ENCODE measurements at places on chromosomes 5 and 9. TPM values are rescaled to one million over a fixed set of nuclear protein-coding genes. Genes with fewer than 3 reads are reported as not detected.
A peak's percentile ranks its signal among the peaks of the same experiment; 100 is the strongest.

DNA sequence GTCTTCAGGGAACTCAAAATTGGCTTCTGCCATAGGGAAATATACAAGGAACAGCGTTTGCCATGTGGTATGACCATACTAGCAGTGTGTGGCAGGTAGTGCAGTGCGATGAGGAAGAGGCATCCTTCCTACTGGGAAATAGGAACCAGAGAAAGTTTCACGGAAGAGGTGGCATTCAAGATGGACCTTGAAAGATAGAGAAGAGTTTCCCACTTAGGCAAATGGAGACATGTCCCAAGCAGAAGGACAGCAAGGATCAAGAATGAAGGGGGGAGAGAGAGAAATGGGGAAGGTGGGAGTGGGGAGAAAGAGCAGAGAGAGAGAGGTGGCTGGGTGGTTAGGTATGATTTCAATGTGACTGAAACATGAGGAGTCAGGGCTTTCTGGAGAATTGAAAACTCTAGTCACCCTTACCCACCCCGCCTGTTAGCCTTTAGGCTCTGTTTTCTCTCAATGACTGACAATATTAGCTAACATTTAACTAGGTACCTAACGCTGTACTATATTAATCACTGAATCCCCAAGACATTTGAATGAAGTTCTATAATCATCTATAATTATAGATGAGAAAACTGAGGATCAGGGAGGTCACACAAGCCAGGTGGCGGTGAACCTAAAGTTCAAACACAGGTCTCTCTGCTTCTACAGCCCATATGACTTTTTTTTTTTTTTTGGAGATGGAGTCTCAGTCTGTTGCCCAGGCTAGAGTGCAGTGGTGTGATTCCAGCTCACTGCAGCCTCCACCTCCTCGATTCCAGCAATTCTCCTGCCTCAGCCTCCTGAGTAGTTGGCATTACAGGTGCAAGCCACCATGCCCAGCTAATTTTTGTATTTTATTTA is 171.3 kb downstream of the NR3C1 start:
- H3K27ac ChIP-seq = no peak overlapping the region
- no peak for DNase-seq
- H3K27me3 ChIP-seq = no peaks in the 10 kb centered on the region
- H3K4me1 ChIP-seq = peaks cover 38% of the 10 kb centered on the region

GRCh38 chr5:167792514-167792913 is 498.9 kb upstream of the WWC1 start:
- no peak overlapping the region for H3K27ac ChIP-seq
- H3K4me1 ChIP-seq = no peaks in the 10 kb centered on the region
- H3K4me3 ChIP-seq = no peak overlapping the region
- no peaks in the 10 kb centered on the region for H3K36me3 ChIP-seq
- no peak for DNase-seq

DNA sequence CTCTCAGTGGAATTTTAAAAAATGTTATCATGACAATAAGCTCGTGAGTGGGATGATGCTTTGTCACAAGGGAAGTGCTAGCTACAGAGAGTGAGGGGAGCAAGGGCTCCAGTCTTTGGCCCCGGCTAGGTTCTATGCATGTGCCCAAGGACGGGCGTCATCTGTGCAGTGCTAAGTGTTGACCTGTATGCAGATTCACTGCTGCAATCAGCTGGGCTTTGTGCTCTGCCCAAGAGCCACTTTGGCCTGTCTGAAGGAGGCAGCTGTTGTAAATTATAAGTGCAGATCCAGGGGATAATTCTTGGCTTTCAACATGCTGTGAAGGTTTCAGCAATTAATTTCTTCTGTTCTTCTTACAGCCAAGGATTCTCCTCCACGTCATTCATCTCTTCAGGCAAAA is 268.6 kb downstream of the PSAT1 start:
- H3K4me3 ChIP-seq = no peak overlapping the region
- no peaks in the 10 kb centered on the region for H3K27me3 ChIP-seq
- H3K27ac ChIP-seq = no peak overlapping the region
- H3K4me1 ChIP-seq = no peaks in the 10 kb centered on the region
- no peaks in the 10 kb centered on the region for H3K36me3 ChIP-seq
- DNase-seq = no peak

GRCh38 chr9:125551781-125552180 is 155.2 kb downstream of the MAPKAP1 start:
- no peaks in the 10 kb centered on the region for H3K27me3 ChIP-seq
- no peak for DNase-seq
- H3K4me3 ChIP-seq = no peak overlapping the region
- H3K4me1 ChIP-seq = no peaks in the 10 kb centered on the region
- no peak overlapping the region for H3K27ac ChIP-seq
- H3K36me3 ChIP-seq = peaks cover 15% of the 10 kb centered on the region

DNA sequence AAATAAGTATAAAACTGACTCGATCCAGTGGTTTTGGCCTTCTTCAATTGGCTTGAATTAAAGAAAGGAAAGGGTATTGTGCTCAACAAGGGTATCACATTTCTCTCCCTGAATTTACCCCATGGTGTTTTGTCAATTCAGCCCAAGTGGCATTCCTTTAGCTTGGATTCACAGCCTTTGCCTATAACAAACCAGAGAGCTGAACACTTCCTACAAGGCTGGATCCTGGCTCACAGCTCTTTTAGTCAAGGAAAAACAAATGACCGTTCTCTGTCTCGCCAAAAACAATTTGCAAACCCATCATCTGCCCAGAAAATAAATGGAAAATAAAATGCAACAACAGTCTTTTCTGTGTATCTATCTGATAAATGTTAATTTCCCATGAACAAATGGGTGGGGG is 5.7 kb downstream of the ZNF366 start:
- DNase-seq = no peak
- no peak overlapping the region for H3K27ac ChIP-seq
- no peaks in the 10 kb centered on the region for H3K36me3 ChIP-seq
- H3K4me3 ChIP-seq = no peak overlapping the region
- no peaks in the 10 kb centered on the region for H3K27me3 ChIP-seq

DNA sequence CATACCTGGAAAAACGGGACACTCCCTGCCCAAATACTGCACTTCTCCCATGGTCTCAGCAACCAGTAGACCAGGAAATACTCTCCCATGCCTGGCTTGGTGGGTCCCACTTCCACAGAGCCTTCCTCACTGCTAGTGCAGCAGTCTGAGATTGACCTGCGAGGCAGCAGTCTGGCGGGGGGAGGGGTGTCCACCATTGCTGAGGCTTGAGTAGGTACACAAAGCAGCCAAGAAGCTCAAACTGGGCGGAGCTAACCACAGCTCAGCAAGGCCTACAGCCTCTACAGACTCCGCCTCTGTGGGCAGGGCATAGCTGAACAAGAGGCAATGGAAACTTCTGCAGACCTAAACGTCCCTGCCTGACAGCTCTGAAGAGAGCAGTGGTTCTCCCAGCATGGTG is 191.5 kb upstream of the FTMT start:
- H3K4me1 ChIP-seq = no peaks in the 10 kb centered on the region
- no peak overlapping the region for H3K27ac ChIP-seq

- no peaks in the 10 kb centered on the region for H3K36me3 ChIP-seq
- H3K27ac ChIP-seq = no peak overlapping the region
- H3K4me1 ChIP-seq = no peaks in the 10 kb centered on the region
- no peak for DNase-seq
Observed at GRCh38 chr5:154206311-154206710, 15.8 kb downstream of the GALNT10 start.

DNA sequence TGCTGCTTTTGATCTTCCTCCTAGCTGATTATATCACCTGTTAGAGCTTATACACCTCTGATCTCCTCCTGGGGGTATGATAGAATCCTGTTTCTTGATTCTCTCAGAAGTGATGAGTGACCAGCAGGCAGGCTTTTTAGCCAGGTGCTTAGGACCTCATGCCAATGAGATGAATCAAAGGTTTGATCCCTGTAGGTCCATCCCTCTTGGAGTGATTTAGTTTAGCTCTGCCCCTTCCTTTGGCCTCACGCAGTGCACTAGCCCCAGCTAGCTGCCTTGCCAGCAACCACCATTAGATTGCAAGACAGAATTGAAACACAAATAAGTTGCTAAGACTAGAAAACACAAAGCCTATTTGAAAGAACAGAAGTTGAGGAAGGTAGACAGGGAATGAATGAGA is 84.4 kb downstream of the ZSWIM6 start:
- DNase-seq = no peak
- peak overlapping the region; percentile 32 for H3K27ac ChIP-seq
- H3K27me3 ChIP-seq = no peaks in the 10 kb centered on the region
- peaks cover 14% of the 10 kb centered on the region for H3K4me1 ChIP-seq
- no peaks in the 10 kb centered on the region for H3K36me3 ChIP-seq

DNA sequence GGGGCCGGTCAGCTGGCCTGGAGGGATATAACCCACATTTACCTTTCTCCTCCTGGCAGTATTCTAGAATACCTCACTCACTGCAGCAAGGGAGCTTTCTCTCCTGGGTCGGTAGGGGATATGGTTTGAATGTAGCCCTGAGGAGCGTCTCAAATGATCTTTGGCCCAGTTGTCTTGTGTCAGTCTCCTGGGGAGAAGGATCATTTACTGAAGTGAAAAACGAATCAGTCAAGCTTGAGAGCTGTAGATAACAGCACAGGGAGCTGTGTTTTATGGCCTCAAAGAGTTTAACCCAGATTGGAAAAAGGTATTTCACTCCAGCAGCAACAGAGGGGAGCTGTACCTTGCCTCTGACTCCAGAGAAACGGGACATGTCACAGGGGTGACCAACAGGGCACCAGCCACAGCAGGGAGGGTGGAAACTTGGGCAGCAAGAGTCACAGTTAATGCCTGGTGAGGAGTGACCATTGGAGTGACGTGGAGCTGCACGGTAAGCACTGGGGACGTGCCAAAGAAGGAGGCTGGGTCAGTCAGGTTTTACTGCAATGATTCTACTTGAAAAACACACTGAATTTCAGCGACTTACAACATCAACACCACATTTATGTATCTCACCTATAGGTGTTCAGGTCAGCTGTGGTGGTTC is 29.8 kb upstream of the ZFR start:
- no peaks in the 10 kb centered on the region for H3K36me3 ChIP-seq
- no peak overlapping the region for H3K4me3 ChIP-seq
- no peaks in the 10 kb centered on the region for H3K4me1 ChIP-seq
- no peak for DNase-seq

- H3K27me3 ChIP-seq = no peaks in the 10 kb centered on the region
- H3K27ac ChIP-seq = peak overlapping the region; percentile 75
- H3K4me1 ChIP-seq = peaks cover 47% of the 10 kb centered on the region
- no peak overlapping the region for H3K4me3 ChIP-seq
- H3K36me3 ChIP-seq = no peaks in the 10 kb centered on the region
Observed at GRCh38 chr5:168364750-168365550, 73.5 kb downstream of the WWC1 start.

GRCh38 chr9:4289411-4290326 is 10.2 kb downstream of the GLIS3 start:
- H3K4me3 ChIP-seq = no peak overlapping the region
- no peaks in the 10 kb centered on the region for H3K27me3 ChIP-seq
- H3K36me3 ChIP-seq = no peaks in the 10 kb centered on the region
- no peak for DNase-seq
- H3K4me1 ChIP-seq = peaks cover 11% of the 10 kb centered on the region

DNA sequence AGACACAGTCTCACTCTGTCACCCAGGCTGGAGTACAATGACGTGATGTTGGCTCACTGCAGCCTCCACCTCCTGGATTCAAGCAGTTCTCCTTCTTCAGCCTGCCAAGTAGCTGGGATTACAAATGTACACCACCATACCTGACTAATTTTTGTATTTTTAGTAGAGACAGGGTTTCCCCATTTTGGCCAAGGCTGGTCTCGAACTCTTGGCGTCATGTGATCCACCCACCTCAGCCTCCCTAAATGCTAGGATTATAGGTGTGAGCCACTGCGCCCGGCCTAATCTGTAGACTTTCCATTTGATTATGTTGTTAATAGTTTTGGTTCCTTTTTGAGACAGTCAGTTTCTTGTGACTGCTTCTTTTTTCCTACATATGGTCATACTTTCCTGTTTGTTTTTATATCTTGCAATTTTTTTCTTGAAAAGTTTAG is 31.0 kb downstream of the MTREX start:
- DNase-seq = no peak
- no peak overlapping the region for H3K4me3 ChIP-seq
- no peak overlapping the region for H3K27ac ChIP-seq
- no peaks in the 10 kb centered on the region for H3K27me3 ChIP-seq

GRCh38 chr5:90135779-90136378 is 273.7 kb downstream of the CETN3 start:
- no peaks in the 10 kb centered on the region for H3K27me3 ChIP-seq
- no peak for DNase-seq
- H3K36me3 ChIP-seq = no peaks in the 10 kb centered on the region
- H3K4me3 ChIP-seq = no peak overlapping the region

- no peaks in the 10 kb centered on the region for H3K36me3 ChIP-seq
- H3K4me1 ChIP-seq = no peaks in the 10 kb centered on the region
- H3K27ac ChIP-seq = no peak overlapping the region
Observed at GRCh38 chr5:97062046-97062445, 80.4 kb downstream of the LIX1 start.

GRCh38 chr5:75042522-75042921 is 9.8 kb downstream of the GCNT4 start:
- no peaks in the 10 kb centered on the region for H3K27me3 ChIP-seq
- H3K4me1 ChIP-seq = peaks cover 18% of the 10 kb centered on the region
- no peaks in the 10 kb centered on the region for H3K36me3 ChIP-seq
- DNase-seq = no peak

GRCh38 chr5:163023846-163024245 is 413.5 kb upstream of the CCNG1 start:
- no peak overlapping the region for H3K27ac ChIP-seq
- H3K4me1 ChIP-seq = no peaks in the 10 kb centered on the region
- no peak overlapping the region for H3K4me3 ChIP-seq
- H3K27me3 ChIP-seq = no peaks in the 10 kb centered on the region
- no peak for DNase-seq

- no peaks in the 10 kb centered on the region for H3K27me3 ChIP-seq
- H3K36me3 ChIP-seq = no peaks in the 10 kb centered on the region
- no peak for DNase-seq
- no peak overlapping the region for H3K4me3 ChIP-seq
- no peak overlapping the region for H3K27ac ChIP-seq
Observed at GRCh38 chr9:73093740-73094379, 57.8 kb upstream of the ANXA1 start.

The RANBP17 gene
- polyA plus RNA-seq = 0.82 TPM

The MLLT3 gene
- 15.1 TPM for polyA plus RNA-seq

The LCN1 gene
- not detected for polyA plus RNA-seq

The ANKRD34B gene
- not detected for polyA plus RNA-seq

The IFNA2 gene
- polyA plus RNA-seq = not detected
